Kidney glomerular epithelial cell (primary cell): ENCODE measurements at places on chromosomes 1 and 21.

GRCh38 chr1:89672489-89673183 lies 39.7 kb downstream of the LRRC8C start:
- DNase-seq = no peak

DNA sequence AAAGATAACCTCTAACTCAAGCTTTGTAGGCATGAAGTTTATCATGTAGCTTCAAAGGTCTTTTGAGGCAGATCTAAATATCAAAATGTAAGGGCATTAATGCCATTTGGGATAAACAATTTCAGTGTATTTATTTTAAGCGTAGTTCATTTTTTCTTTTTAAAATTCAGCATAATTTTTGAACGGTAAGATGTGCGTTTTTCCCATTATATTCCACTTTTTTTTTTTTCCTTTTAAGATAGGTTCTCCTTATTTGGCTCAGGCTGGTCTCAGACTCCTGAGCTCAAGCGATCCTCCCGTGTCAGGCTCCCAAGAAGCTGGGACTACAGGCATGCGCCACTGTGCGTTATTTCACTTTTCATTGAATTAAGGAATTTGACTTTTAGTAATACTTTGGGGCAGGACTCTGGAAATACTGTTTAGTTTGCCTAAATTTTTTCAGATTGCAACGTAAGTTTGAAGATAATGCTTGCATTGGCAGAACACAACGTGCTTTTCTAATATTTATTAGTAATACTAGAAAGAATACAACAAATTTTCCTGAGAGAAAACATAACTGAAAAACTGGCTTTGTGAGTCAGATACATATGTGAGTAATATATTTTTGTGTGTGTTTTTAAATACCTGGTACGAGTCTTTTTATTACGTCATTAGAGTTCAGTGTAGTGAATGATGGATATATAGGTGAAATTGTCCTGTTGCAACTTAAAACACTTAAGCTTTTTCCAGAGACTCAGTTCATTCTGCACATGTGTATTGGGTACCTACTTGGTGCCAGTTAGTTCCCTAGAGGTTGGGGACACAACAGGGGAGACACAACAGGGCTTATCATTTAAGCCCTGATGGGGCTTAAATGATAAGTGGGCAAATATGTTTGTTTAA lies 2.2 kb downstream of the RALGPS2 start:
- no peak for DNase-seq

GRCh38 chr1:38745476-38746401 lies 113.8 kb downstream of the RRAGC start:
- peak; percentile 69 for DNase-seq

DNA sequence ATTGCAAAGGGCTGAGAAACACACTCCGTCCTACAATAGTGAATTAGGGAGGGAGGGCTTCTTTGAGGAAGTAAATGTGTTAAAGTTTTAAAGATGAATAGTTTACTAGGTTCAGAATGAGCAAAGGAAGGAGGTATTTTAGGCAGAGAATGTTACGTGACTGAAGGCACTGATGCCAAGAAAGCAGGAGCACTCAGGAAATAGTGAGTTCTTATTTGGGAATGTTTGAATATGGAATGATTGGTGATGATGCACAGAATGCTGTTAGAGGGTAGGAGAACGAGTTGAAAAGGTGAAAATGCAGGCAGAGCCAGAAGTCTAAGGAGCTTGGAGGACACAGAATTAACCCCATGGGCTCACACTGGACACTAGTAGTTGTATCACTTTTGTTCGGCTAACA lies 108.0 kb downstream of the NRIP1 start:
- DNase-seq = peak; percentile 23

DNA sequence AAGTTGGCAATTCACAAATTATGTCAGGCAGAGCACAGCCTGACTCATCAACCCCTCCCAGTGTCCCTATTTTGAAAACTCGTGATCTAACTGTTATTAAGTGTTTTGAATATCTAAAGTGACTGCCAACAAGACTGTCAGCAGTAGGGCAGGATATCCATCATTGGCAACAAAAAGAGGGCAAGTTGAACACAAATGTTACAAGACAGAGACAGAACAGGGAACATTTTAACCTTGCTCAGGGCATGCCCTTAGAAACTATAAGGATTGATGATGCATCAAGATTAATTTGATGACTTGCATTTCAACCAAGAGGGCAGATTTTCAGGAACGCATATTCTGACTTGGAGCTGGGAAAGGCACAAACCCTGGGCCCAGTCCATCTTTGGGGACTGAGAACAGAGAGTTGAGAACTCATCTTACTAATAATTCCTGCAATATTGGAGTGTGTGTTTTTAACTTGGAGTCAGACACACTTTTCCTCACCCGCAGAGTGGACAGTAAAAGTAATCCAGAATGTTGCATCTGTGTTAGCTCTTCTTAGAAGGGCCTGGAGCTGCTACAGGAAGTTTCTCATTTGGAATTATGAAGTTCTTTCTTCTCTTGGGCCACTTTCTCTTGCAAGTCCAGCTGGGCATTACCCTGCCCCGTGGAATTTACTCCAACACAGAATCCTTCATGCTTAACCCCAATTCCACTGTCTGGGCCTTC lies 317.2 kb downstream of the LTN1 start:
- DNase-seq = no peak

- no peak for DNase-seq
Measured at GRCh38 chr21:42513985-42514882, 582 bp downstream of the SLC37A1 start.

DNA sequence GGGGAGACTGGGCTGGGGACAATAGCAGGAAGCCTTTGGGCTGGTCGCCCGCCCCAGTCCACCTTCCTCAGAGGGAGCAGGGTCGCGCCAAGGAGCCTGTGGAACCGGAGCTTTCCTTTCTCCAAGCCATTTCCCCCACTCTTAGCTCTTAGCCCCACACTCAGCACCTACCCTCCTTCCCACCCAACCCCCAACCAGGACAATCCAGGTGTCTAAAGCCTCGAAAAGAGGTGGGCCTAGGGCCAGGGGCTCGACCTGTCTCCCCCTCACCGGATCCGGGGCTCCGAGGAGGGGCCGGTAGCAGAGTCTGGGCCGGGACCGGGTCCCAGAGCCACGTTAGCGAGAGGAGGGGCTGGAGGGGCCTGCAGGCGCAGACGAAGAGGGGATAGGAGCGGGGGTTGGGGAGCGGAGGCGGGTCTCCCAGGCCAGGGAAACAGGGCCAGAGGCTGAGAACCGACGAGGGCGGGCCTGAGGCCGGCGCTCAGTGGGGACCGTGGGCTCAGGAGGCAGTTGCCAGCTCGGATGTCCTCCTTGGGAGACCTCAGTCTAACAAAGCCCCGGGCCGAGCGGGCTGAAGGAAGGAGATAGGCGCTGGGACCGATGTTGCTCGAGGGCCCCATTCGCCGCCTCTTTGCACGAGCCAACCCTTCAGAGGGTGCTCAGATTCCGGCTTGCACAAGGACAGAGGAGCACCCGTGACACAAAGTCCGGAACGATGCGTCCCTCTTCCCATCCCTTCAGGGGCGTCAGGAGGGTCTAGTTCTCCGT lies 943 bp downstream of the SEMA6C start:
- no peak for DNase-seq

DNA sequence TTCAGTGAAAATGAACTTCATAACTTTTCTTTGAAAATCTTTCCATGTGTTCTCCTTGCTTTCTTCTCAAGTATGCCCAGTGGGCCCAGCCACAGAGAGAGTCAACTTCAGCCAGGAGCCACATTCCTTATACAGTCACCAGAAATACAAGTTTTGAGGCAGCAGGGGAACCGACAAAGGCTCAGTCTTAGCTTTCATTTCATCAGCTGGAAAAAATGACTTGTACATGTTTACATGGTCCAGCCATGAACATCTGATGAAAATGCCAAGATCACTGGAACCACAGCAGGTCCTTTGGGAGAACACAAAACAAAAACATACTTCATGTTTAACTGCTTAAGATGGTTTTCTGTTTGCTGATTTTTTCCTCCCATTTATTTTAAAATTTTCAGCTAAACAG lies 72.5 kb downstream of the SYDE2 start:
- no peak for DNase-seq

- DNase-seq = no peak
Measured at GRCh38 chr1:240242601-240243144, 151.0 kb downstream of the FMN2 start.

DNA sequence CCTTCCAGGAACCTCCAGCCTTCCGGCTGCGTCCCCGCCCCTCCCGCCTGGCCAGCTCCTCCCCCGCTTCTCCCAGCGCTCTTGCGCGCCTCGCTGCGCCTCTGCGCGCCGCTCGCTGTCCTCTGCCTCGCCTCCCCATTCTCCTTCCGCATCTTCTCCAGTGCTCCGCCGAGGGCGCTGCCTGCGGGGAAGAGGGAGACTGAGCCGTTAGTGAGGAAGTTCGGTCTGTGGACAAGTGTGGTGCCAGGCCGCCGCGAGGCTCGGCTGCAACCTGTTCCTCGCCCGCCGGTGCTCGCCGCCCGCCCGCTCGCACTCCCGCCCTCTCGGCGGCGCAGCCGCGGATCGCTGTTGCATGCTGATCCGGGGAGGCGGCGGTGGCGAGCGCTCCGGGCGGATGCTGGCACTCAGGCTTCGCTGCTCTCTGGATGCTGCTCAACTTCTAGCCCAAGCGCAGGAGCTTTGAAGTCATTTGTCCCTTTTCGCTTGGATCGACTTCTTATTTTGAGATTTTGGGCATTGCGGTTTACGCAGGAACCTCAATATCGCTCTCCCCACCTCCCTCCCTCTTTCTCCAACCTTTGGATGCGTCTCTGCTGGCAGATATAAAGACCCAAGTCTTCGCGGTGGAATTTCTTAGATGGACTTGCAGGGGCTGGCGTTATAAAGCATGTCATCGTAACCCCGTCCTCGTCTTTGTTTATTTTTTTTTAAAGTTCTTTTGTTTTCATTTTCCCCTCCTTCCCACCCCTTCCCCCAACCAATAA lies 614 bp upstream of the CACNA1E start:
- no peak for DNase-seq

- no peak for DNase-seq
Measured at GRCh38 chr1:44284184-44284583, 70.9 kb downstream of the ERI3 start.

DNA sequence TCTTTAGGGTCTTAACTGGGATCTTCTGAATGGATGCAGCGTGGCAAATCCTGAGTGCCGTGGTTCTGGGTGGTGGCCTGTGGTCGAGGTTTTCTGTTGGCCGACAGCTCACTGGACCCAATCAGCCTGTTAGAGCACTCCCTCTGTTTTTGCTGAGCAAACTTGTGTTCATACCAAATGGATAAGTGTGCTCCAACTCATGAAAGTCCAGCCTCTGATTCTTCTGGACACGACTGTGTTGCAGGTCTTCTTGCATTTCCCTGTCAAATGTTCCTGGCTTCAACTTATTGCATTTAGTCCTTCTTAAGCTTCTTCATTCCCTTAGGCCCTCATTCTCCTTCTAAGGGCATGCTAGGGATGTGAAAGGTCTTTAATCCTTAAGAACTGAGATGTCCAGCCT lies 63.7 kb downstream of the AJAP1 start:
- no peak for DNase-seq

DNA sequence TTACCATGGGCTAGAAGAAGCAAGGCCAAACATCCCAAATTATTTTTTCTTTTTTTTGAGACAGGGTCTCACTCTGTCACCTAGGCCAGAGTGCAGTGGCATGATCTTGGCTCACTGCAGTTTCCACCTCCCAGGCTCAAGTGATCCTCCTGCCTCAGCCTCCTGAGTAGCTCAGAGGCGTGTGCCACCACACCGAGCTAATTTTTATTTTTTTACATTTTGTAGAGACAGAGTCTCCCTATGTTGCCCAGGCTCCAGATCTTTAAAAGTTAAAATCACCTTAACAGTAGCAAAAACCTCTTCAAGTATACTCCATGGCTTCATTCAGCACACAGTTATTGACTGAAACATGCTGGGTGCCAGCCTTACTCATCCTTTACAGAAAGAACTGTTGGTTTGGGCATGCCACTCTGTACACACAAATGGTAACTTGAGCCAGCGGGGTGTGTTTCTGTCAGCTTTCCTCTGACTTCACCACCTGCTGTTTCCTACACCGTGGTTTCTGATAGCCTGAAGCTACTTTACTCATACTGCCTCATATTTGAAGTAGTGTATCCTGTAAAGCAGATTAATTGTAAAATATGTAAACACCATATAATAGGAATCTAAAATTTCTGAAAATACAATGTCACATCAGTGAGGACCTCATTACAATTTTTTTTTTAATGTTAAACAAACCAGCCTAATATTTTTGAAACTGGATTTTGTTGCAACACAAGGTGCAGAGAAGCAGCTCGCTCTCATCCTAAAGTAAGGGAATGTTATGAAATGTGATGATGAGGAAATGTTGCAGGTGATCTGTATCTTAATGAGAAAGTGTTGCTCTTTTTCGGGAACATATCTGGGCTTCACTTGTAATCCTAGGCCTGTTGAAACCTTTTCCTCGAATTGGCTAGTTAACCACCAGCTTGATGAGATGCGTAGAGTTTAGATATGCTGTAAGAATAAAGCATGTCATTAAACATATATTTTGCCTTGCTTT lies 113.9 kb downstream of the ATP5PO start:
- DNase-seq = no peak

DNA sequence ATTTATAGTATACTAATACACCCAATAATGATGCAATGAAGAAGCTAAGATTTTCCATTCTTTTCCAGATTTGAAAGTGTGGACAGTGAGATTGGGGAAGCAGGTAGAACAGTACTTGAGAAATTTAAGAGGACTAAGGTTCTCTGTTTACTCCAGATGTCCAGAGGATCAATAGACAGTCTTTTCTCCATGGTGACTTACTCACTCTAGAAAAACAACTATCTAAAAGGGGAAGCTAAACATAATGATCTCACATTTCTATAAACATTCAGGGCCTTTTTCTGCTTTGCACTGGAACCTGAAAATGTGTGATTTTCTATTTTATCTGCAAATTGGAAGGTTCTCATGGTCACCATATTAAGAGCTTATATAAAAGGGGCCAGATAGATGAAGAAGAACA lies 93.9 kb upstream of the ZBTB18 start:
- DNase-seq = no peak

GRCh38 chr1:115175596-115175995 lies 86.3 kb upstream of the TSPAN2 start:
- DNase-seq = no peak

DNA sequence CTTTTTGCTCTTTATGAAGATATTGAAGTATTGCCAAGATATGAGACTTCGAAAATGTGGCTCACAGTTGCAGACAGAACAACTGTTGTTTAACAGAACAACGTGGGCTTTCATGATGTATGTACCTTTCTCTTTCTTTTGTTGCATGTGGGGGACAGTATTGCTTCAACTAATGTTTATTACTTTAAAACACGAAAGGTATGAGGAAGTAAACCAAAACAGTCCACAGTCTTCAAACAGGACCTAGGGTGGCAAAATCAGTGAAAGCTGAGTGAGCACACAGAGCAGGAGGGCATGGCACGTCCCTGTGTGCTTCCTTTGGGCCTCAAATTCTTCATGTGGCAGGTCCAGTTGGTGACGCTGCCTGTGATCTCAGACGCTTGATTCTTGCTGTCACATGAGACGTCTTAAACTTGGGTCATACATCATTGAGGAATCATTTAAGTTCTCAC lies 7.8 kb upstream of the CHAF1B start:
- DNase-seq = no peak

- DNase-seq = peak; percentile 100
Measured at GRCh38 chr1:39398278-39399021, 93.0 kb upstream of the BMP8A start.

DNA sequence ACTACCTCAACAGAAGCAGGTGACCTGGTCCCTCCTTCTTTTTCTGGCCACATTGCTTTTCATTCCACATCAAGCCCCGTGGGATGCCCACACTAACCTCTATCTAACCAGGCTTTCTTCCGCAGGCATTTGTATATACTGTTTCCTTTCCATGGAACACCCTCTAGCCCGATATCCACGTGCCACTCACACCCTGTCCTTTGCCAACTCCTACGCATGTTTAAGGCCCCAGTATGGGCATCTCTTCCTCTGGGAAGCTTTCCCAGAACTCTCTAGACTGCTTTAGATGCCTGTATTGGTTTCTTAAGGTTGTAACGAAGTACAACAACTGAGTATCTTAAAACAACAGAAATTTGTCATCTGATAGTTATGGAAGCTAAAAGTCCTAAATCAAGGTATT lies 121.0 kb downstream of the TNR start:
- no peak for DNase-seq
